ENCODE measurements at places on chromosomes 1 and 21. TPM values are rescaled to one million over a fixed set of nuclear protein-coding genes. Genes with fewer than 3 reads are reported as not detected.

G0S2 gene
- total RNA-seq = 198 TPM

SYCP1 gene
- total RNA-seq = not detected

CLCA1 gene
- under 0.01 TPM for total RNA-seq

SPRR2A gene
- total RNA-seq = not detected

MEGF6 gene
- 19.3 TPM for total RNA-seq

- H3K27me3 ChIP-seq = no peaks in the 10 kb centered on the region
- H3K4me3 ChIP-seq = no peak overlapping the region
These were observed 12.5 kb upstream of the KIF26B start for GRCh38 chr1:245142171-245142798.

- H3K4me3 ChIP-seq = no peak overlapping the region
- no peak overlapping the region for H3K27ac ChIP-seq
- no peak for DNase-seq
These were observed 55.9 kb downstream of the BCAR3 start for GRCh38 chr1:93625582-93626327.

DNA sequence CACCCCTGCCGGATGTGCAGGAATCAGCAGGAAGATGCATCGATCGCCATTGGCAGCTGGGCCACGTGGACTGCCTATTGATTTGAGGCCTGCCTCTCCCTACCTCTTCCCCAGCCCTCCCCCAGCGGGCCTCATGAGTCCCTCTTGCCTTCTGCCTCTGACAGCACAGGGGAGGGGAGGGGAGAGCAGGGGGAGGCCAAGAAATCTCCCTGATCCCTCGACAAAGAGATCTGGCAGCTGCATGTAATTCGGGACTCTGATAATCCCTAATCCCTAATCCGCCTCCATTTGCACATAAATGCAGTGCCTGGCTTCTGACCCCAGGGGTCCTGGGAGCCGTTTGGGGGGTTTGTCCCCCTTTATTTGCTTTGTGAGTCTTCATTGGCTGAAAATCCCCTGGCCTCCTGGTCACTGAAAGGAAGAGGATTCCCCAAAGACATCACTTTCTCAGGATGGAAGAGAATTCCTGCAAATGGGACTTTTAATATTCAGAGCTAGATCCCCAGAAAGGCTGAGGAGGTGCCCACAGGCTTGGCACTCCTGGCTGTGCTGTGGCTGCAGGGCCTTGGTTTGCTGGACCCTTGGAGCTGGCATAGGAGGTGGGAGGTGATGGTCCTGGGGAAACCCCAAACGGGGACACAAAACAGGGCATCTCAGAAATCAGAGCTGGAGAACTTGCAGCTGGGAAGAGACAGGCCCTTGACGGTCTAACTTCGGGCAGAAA, 239.4 kb upstream of the POU3F1 start:
- H3K4me3 ChIP-seq = no peak overlapping the region
- no peaks in the 10 kb centered on the region for H3K27me3 ChIP-seq
- H3K4me1 ChIP-seq = no peaks in the 10 kb centered on the region
- DNase-seq = no peak

DNA sequence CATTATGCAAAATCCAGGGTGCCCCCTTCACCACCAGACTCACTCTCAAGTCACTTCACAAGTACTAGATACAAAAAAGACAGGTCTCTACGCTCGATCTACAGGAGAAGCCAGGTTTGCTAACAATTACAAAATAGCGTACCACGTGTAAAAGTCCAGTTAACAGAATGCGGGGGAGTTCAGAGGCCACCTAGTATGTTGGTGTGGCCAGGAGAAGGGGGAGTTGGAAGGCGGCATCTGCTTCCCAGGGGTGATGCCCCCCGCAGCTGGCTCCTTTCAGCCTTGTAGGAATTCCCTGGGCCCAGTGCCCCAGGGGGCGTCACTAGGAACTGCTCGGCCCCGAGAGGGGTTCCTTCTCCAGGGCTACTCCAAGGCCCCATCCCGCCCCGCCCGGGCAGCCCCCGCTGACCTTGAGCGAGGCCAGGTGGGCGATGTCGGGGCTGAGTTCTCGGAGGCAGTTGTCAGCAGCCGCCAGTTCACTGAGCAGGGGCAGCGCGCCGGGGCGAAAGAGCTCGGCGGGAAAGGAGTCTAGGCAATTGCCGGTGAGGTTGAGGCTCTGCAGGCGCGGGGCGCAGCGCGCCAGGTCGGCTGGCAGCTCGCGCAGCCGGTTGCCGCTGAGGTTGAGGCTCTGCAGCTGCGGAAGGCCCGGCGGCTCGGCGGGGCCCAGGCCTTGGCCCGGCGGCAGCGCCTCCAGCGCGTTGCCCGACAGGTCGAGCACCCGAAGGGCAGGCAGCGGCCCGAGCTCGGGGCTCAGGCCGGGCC, 664 bp downstream of the LRRC47 start:
- DNase-seq = no peak
- H3K27ac ChIP-seq = peak overlapping the region; percentile 64
- H3K4me1 ChIP-seq = peaks cover 11% of the 10 kb centered on the region
- H3K27me3 ChIP-seq = no peaks in the 10 kb centered on the region
- H3K36me3 ChIP-seq = no peaks in the 10 kb centered on the region

GRCh38 chr1:110896090-110896489, 23.1 kb downstream of the CD53 start:
- H3K4me3 ChIP-seq = no peak overlapping the region
- H3K4me1 ChIP-seq = no peaks in the 10 kb centered on the region
- no peaks in the 10 kb centered on the region for H3K36me3 ChIP-seq
- no peaks in the 10 kb centered on the region for H3K27me3 ChIP-seq

- no peak overlapping the region for H3K4me3 ChIP-seq
- no peaks in the 10 kb centered on the region for H3K4me1 ChIP-seq
- DNase-seq = no peak
- H3K27ac ChIP-seq = no peak overlapping the region
These were observed 41.5 kb downstream of the LHX4 start for GRCh38 chr1:180271272-180272255.

- DNase-seq = no peak
- H3K27ac ChIP-seq = peak overlapping the region; percentile 98
- no peaks in the 10 kb centered on the region for H3K36me3 ChIP-seq
- peak overlapping the region; percentile 48 for H3K4me3 ChIP-seq
- H3K27me3 ChIP-seq = no peaks in the 10 kb centered on the region
- peaks cover 35% of the 10 kb centered on the region for H3K4me1 ChIP-seq
These were observed 114.7 kb upstream of the IRF2BP2 start for GRCh38 chr1:234724516-234725176.

DNA sequence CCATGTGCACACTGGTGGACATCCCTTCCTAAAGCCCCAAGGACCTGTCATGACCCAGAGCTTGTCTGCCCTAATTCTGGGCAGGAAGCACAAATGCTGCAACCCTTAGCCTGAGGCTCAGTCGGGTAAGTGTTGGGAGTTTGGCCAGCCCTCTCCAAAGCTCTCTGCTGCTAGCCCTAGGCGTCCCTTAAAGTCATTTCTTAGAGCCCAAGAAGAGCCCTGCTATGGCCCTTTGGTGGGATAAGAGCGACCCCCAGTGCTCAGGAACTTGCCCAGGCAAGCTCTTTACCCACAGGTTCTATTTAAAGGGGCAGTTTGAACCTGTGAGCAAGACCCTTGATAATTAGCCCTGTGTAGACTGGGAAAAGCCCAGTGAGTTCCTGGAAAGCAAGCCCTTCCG, 356.8 kb downstream of the RRAGC start:
- H3K27me3 ChIP-seq = peaks cover 3% of the 10 kb centered on the region
- DNase-seq = no peak
- no peak overlapping the region for H3K27ac ChIP-seq
- H3K4me1 ChIP-seq = no peaks in the 10 kb centered on the region
